Fibroblast of skin of back (primary cell): ENCODE measurements at places on chromosomes 11 and 22.

- no peak for DNase-seq
Measured at GRCh38 chr11:44590769-44591168, 25.3 kb downstream of the CD82 start.

DNA sequence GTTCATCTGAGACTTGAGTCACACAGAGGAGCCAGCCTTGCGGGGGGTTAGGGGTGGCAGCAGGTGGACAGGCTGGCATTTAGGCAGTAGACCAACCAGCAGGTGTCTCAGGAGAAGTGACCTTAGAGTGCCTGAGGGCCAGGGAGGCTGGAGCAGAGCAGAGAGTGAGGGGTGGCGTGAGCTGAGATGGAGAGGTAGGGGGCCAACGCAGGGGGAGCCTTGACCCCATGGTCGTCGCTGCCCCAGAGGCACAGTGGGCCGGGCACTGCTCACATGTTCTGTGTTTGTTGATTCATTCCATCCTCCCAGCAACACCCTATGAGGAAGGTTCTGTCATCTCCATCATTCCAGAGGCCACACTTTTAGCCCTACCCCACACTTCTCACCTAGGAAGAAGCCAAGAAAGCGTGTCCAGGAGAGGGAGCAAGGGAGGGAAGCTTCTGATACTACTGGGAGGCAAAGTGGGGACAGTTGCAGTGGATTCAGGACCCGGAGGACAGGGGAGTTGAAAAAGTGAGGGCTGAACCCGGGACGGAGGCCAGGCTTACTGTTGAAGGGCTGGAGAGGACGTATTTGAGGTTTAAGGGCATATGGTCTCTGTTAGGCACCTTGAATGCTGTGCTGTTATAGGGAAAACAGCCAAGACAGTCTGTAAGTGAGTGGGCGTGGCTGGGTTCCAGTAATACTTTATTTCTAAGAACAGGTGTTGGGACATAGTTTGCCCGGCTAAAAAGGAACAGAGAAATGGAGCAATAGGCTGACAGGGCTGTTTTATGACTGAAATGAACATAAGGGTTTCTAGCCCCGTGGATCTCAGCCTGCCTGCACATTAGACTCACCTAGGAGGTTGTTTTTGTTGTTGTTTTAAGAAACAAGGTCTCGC is 7.3 kb downstream of the SART1 start:
- DNase-seq, result no peak

- DNase-seq, result no peak
Measured at GRCh38 chr11:69485337-69486041, 4.0 kb downstream of the LINC01488 start.

DNA sequence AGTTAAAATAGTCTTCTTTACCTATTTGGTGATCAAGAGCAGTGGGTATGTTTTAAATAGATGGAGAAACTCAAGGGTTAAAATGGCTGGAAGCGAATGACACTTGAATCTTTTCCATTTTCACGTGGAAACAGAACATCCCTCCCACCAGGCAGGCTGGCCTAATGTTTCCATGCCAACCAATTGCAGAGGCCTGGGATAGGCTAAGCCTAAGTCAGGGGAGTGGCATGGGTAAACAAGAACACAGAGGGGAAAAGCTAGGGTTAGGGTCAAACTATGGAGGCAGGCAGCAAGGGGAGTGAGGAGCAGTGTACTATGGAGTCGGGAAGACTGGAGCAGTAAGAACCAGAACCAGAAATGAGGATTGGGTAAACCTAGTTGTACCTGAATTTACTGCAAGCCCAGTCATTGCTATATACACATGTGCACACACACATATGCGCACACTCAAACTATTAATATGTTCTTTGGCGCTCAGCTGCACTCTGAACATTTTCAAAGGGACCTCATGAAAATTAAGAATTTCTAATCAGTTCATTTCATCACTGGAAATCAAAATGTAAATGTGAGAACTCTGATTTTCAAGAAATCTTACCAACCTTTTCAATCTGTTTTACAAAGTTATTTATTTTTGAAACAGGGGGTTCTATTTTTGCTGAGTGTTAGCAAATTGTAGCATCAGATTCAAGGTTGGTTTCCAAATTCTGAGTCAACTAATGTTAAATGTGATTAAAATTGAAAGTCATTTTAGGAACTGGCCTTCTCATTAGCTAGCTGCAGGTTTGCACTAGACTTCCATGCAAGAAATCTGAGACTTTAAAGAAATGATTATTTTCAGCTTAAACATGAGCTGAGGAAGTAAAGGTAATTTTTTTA is 327.0 kb upstream of the CCDC90B start:
- DNase-seq, result no peak

DNA sequence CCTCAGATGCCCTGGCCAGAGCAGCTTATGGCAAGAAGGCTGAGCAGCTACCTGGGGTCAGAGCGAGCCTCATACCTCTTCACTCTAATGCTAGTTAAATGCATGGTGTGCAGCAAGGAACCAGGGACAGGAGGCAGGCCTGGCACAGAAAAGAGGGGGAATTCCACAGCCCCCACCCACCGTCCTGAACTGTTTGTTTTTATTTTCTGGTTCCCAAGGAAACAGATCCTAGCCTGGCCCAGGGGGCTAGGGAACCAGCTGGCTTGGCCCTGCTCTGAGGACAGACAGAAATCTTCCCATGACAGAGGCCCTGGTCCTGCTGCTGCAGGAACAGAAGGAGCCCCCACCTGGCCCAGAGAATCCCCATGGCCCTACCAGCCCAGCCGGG is 40.4 kb downstream of the SLCO2B1 start:
- no peak for DNase-seq

DNA sequence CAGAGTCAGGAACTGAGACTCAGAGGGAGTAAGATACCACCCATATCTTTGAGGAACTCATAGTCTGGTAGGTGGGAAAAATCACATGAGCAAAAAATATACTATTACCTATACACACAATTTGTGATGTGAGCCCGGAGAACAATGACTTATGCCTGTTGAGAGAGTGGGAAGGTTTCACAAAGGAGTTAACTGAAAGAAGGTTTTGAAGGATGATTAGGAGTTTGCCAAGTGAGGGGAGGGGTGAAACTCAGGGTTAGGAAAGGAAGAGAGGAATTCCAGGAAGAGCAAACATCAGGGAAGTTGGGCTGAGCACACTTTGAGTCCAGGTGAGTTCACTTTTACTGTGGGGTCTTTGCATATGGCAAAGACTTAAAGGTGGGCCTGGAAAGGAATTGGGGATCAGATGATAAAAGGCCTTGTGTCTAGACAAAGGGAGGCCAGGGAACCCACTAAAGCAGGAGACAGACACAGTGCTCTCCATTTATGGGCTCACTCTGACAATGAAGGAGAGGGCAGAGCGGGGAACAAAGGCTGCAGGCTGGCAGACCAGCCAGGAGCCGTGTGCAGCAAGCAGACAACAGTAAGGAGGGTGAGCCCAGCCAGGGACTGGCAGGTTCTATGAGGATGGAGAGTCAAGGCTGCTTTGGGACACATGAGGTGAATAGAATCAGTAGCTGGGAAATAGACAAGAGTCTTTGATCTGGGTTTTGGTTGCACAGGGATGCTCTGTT is 33.1 kb downstream of the TSPAN18 start:
- DNase-seq, result no peak

DNA sequence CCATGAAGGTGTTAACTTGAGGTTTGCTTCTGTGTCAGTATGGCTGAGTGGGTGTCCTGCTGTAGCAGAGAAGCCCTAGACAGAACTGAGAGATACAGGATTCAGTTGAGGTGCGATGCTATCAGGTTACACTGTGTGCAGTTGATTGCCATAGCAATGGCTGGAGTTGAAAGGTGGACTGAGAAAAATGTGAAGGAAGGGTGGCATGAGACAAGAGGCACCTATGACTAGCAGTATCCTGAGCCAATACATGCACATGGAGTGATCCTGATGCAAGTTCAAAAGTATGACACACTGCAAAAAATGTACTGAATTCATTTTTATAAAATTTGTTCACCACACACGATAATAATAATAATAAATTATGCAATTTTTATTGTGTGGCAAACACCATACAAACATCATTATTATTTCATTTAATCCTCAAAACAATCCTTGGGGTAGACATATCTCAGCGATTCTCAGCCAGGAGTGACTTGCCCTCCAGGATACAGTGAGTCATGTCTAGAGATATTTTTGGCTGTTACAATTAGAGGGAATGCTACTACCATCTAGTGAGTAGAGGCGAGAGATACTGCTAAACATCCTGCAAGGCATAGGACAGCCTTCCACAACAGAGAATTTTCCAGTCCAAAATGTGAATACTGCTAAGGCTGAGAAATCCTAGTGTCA is 3.9 kb upstream of the PIWIL4 start:
- peak; percentile 84 for DNase-seq

DNA sequence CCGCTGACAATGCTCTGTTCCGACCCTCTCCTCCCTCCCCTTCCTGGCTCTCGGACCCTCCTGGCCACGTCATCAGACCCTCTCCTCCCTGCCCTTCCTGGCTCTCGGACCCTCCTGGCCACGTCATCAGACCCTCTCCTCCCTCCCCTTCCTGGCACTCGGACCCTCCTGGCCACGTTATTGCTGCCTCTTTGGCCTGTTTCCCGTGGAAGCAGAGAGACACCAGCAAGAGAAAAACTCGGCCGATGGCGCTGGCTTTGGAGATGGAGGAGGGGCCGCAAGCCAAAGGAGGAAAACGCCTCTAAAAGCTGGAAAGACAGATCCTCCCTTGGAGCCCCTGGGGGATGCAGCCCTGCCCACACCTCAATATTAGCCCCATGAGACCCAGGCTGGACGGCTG is 463.3 kb downstream of the BRD1 start:
- DNase-seq, result no peak

DNA sequence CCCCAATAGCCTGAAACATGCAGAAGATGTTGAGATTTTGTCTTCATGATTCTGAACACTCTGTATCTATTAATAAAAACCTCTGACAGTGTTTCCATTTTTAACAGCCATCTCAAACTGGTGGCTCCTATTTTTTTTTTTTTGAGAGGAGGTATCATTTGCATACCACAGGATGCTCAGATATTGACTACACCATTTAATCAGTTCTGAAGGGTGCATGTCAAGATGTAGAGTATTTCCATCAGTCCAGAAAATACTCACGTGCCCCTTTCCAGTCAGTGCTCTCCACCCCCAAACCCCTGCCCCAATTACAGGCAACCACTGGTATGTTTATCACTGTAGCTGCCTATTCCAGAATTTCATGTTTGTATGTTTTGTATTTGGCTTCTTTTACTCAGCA is 85.3 kb upstream of the SORL1-AS1 start:
- no peak for DNase-seq

DNA sequence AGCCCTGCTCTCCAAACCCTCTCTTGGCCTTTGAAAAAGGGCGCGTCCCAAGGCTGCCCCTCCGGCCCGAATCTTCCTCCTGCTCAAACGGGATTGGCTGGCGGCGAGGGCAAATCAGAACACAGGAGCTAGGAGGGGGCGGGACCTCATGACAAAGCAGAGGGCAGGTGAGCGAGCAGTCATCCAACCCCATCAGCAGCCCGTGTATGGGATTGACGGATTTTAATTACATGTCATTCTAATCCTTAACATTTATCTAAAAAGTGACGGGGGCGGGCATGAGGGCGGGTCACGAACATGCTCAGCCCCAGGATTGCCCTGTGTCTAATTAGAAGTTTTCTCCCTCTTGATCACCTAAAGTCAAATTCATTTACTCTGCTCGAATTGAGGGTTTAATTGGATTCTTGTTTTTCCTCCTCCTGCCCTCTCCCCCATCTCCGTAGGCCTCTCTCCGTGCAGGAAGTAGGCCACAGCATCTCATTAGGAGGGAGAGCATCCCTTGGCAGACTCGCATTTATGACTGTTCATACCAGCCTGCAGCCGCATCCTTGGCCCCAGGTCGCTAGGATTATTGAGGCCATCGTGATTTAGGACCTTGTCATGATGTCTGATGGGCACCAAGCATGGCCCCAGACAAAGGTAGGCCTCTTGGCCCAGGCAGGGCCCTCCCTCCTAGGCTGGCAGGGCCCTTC is 147.1 kb downstream of the CHST1 start:
- DNase-seq, result no peak

DNA sequence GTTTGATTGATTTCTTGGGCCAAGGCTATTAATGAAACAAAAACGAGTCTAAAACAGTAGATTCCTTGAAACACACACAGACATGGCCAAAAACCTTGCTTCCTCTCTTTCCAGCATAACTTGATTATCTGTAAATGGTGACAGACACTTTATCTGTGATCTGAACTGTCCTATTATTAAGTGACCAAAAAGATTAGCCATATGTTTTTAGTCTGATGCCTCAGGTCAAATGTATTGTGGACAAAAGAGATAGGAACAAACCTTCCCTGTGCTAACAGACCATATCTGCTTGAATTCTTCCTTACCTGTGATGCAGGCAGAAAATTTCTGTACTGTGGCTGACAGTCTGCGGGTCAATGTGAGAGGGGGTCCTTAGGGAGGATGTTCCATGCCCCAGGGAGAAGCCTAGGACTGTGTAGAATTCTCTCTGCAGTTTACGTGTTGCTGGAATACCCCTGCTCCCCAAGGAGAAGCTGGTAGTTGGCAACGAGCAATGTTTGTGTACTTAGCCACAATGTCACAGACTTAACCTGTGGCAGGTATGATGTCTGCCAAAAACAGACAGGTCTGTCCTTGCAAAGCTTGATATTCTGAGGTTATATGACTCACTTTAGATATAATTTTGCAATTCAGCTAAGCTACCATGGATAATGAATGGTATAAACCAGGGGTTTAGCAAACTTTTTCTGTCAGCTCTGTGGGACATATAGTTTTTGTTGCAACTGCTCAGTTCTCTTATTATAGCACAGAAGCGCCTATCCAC is 31.2 kb downstream of the C11orf71 start:
- no peak for DNase-seq

- no peak for DNase-seq
Measured at GRCh38 chr22:29081517-29082236, 8.8 kb downstream of the KREMEN1 start.

- DNase-seq, result no peak
Measured at GRCh38 chr11:60447846-60448245, 7.8 kb upstream of the MS4A1 start.

DNA sequence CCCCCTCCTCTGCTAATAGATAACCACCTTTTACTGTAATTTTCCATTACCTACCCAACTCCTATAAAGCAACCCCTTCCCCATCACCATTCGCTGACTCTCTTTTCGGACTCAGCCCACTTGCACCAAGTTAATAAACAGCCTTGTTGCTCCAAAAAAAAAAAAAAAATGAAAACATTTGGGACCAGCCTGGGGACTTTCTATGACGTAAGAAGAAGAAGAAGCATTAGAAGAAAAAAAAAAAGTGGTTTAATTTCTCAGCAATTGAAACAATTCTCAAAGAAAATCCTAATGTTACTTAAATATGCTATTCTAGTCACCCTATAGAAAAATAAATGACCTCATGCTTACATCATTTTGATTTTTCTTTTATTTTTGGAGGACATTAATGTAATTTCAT is 301.5 kb upstream of the ANO3 start:
- DNase-seq, result no peak

DNA sequence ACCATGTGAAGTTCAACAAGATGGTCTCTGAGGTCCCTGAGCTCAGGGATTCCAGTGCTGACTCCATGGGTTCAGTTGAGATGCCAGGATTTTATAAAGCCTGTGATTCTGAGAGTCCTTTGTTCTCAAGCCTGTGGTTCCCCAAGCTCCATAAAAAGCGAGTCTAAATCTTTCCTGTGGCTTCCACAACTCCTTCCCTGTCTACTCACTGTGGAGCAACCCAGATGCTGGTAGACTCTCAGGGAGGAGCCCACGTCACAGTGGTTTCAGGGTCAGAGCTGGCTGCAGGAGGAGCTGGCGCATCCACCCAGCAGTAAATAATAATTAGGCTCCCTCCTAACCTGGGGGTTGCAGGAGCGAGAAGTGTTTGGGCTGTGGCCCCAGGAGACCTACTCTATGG is 2.0 kb upstream of the RELT start:
- no peak for DNase-seq
